ENCODE measurements at places on chromosomes 2 and 18.

DNA sequence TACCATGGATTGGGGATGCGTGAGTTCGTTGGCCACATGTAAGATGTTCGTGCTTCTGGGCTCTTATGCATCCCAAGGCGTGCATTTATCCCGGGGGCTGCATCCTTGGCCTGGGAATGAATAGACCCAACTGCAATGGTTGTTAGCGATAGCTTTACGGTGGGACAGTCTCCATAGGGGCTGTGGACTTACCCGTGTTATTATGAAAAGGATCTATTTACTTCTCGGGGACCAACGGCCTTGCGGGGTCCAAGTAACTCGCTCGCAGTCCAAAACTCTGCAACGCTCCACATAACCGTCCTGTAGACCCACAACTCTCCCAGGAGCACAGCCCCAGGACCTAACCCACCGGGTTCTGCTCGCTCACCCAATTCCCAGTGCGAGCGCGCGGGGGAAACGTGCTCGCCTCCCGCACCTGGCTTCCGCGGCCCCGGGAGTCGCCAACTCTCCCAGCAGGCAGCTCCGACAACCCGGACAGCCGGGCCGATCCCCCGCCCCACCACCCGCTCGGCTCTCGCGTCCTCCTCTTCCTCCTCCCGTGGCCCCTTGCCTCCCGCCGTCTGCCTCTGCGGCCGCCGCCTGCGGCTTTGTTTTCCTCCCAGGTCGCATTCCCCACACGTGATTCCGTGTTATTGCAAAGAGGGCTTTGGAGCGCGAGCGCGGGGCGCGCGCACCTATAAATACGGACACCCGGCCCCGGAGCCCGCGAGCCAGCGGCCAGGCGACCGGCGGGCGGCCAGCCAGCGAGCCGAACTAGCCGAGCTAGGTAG lies at the start of gene CABLES1:
CABLES1 (plus strand) TSS at position 706 of the 770 bp plus-strand sequence. CDS start 278 bp downstream, outside the sequence.
- no peak for DNase-seq

- no peak for DNase-seq
These were observed 4.3 kb downstream of the IGFBP5 start for GRCh38 chr2:216690853-216691741.

- DNase-seq, result no peak
These were observed 35.6 kb downstream of the OTOF start for GRCh38 chr2:26442301-26442700.

DNA sequence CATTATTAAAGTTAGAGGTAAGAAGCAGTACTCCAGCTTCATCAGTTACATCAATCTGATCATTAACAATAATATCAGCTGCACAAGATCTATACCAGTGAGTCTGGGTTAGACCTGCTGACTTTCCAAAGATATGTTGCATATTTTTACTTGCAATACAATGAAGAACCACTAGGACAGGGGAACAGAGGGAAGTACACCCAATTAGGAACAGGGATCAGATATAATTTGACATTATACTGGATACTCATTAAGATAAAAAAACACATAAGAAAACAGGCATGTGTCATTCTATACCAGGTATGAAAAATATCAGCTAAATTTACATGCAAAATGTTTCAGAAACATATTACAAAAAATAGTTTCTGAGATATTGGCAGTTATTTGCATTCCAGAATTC lies 995.1 kb upstream of the DDX18 start:
- DNase-seq, result no peak

- DNase-seq, result no peak
These were observed 120.7 kb downstream of the LOXHD1 start for GRCh38 chr18:46536215-46536874.

GRCh38 chr2:235518322-235519090 lies 24.7 kb downstream of the AGAP1 start:
- no peak for DNase-seq

- DNase-seq, result no peak
These were observed 793 bp downstream of the ZNF236 start for GRCh38 chr18:76823161-76823538.

- DNase-seq, result no peak
These were observed 34.4 kb upstream of the KLF7 start for GRCh38 chr2:207200136-207200535.

DNA sequence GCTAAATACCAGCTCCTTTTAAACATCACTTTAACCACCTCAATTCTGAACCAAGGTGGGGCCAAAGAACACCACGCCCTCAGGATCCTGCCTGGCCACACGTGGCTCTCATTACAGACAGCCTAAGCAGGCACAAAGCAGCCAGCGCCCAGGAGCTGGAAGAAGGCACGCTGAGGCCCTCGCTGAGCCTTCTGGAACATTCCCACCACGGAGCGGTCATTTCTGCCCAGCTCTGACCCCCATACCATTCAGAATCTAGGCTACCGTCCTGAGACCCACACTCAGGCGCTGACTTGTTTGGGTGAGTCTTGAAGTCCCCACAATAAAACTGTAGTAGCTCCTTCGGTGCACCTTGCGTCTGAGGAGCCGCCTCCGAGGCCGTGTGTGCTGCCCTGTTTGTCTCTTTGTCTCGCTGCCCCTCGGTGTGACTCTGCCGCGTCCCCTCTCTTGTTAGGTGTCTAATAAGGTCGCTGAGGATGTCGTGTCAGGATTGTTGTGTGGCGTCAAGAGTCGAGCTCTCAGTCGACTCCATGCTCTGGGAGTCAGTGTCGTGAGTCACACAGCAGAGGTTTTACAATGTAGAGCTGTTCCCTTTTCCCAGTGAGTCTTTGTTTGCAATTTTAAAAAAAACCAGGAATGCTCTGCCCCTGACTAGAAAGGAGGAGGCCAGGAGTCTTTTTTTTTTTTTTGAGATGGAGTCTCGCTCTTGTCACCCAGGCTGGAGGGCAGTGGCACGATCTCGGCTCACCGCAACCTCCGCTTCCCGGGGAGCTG lies 242.4 kb downstream of the KLHL29 start:
- DNase-seq, result no peak

- no peak for DNase-seq
These were observed 35.2 kb downstream of the SP140L start for GRCh38 chr2:230362030-230362691.

DNA sequence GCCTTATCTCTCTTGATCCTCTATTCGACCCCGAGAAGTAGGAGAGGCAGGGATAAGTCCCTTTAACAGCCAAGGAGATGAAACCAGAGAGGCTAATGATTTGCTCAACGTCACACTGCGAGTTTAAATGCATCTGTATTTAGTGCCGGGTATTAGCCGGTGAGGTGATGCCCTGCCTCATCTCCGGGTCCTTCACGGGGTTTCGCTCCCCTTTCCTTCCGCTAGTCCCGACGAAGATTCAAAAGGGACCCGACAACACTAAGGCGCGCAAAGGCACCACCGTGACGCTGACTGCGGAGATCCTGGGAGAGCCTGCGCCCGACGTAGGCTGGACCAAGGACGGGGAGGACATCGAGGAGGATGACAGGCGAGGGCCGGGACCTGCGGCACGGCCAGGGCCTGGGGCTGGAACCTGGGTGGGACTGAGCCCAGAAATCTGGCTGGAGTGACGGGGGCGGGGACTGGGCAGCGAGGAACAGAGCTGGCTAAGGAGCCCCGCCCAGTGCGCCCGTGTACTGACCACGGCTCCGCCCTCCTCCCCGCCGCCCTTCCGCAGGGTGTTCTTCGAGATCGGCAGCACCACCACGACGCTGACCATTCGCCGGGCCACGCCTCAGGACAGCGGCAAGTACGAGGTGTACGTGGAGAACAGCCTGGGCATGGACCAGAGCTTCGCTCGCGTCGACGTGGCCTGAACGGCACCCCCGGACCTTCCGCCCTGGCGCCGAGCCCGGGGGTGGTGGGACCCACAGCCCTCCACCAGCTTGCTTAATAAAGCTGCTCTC lies 1.0 kb upstream of the GMPPA start:
- DNase-seq, result no peak

- DNase-seq, result no peak
These were observed 89.8 kb downstream of the KLHL14 start for GRCh38 chr18:32683044-32683443.

- no peak for DNase-seq
These were observed 169.0 kb upstream of the COPS8 start for GRCh38 chr2:236916651-236917050.

Measured in stimulated activated CD8-positive, alpha-beta memory T cell treated with anti-CD3 and anti-CD28 coated beads, Interleukin-15, amount 100 ng/mL, for 1 hour (primary cell).